ENCODE measurements at places on chromosomes 16 and 17.

GRCh38 chr16:88509749-88510069 is 56.6 kb downstream of the ZFPM1 start:
- DNase-seq, result no peak

- DNase-seq, result no peak
Observed at GRCh38 chr16:87584271-87584670, 18.0 kb upstream of the JPH3 start.

GRCh38 chr16:64975821-64976220 is 146.0 kb downstream of the CDH11 start:
- no peak for DNase-seq

DNA sequence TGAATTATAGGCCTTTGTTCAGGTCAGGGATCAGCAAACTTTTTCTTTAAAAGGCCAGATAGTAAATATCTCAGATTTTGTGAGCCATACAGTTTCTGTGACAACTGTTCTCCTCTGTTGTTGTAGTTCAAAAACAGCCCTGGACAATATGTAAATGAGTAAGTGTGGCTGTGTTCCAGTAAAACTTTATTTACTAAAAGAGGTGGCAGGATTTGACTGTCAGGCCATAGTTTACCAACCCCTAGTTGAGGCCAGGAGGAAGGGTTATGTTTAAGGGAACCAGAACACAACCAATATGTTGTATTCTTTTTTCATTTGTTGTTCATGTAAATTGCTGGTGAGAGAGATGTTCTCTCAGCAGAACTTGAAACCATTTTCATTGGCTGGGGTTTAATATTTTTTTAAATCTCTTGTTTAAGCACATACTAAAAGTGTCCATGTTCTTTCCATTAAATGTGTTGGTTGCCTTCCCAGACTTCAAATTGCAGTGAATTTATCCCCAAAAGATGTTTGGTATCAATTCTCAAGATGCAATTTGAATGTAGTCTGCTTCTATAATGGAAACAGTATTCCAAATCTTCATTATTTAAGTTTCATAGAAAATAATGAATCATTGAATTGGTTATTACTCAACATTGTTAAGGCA is 260.3 kb downstream of the FTO start:
- DNase-seq, result no peak

DNA sequence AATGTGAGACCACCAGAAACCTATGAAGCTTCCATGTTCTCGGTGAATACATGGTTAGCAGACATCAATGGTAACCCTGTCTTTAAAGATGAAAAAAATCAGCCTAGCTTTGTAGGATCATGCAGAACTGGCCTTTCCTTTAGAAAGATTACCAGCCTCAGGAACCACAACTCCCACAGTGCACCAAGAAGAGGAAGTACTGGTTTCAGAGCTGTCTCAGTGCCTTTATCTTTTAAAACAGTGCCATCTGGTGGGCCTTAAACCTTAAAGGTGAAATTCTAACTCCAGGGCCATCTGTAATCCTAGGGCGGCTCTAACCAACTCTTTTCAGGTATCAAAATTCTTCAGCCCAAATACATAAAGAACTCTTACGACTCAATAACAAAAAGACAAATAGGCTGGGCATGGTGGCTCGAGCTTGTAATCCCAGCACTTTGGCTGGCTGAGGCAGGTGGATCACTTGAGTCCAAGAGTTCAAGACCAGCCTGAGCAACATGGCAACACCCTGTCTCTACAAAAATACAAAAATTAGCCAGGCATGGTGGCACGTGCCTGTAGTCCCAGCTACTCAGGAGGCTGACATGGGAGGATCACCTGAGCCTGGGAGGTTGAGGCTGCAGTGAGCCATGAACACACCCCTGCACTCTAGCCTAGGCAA is 5.4 kb downstream of the ATPAF2 start:
- DNase-seq, result peak; percentile 18

DNA sequence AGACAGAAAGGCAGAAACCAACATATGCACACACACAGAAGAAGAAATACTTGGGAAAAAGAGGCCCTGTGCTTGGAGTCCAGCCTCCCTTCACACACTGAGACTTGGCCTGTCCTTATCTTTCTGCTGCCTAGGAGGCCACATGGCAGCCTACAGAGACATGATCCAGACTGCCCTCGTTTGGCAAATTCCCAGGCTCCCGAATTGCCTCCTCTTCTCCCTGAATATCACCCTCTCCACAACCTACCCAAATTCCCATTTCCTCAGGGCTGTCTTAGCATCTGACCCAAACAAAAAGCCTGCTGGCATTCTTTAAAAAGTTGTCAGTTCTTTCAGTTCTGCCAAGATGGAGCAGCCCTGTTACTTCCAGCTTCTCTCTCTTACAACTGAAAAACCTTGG is 59.8 kb downstream of the DNAH17 start:
- no peak for DNase-seq

- no peak for DNase-seq
Observed at GRCh38 chr16:84379008-84379708, 10.8 kb downstream of the ATP2C2 start.

DNA sequence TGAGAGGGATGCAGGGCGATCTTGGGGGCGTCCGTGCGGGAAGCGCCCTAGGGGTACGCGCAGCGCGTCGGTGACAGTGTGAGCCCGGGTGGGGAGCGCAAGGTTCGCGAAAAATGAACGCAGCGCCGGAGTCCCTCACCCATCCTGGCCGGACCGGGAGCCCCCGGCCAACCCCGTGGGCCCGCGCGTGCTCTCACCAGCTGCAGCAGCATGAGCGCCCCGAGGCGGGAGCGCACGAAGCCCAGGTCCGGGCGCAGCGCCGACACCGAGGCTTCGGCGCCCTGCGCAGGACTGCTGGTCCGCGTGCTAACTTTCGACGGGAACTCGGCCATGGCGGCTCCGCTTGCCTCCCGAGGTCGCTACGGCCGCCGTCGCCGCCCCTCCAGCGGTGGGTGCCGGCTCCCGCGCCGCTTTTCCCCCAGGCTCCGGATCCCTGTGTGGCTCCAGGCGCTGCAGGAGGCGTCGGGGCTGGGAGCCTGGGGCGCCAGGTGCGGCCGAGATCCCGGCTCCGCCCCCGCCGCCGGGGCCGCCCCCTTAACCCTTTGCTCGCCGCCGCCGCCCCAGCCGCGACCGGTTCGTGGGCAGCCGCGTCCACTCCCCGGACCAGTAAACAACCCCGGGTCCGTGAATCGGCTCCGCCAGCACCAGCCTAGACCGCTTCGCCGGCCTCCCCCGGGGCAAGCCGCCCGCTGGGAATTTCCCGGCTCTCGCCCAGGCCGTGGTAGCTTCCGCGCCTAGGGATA is at the start of gene PLLP:
Gene PLLP (minus strand): TSS at position 464 of the 743 bp plus-strand sequence. CDS start 132 bp downstream, at position 332.
- DNase-seq, result peak; percentile 19

DNA sequence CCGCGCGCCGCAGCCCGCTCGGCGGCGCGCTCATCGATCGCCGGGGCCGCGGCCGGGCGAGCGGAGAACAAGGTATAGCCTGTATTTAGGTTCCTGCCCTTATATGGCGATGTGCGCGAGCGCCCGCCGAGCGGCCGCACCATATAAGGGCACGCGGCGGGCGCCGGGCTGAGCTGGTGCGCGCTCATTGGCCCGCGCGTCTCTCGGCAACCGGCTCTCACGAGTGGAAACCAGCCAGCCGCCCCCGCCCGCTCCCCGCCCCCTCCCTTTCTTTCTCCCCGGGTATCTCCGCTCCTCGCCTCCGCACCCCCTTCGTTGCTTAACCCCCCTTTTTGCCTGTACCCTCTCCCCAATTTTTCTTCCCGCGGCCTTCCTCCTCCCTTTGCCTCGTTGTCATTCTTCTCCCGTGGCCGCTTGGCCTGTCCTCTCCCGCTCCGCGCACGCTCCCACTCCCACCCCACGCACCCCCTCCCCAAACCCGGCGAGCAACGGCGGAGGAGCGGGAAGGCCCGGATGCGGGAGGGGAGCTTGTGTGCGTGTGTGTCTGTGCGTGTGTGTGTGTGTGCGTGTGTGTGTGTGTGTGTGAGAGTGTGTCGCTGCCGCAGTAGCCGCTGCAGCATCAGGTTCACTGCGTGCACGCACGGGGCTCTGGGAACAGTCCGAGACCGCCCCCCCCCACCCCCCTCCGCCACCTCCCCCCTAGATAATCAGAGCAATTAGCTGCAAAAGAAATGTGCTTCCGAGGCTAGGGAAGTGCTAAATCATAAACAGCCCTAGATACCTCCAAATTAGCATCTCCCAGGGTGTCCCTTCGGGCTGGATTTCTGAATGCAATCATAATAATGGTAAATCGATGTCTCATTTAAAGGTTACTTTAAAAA is 13.5 kb upstream of the CBX8 start:
- DNase-seq, result peak; percentile 73

GRCh38 chr16:88344411-88345030 is 38.2 kb upstream of the ZNF469 start:
- DNase-seq, result no peak

DNA sequence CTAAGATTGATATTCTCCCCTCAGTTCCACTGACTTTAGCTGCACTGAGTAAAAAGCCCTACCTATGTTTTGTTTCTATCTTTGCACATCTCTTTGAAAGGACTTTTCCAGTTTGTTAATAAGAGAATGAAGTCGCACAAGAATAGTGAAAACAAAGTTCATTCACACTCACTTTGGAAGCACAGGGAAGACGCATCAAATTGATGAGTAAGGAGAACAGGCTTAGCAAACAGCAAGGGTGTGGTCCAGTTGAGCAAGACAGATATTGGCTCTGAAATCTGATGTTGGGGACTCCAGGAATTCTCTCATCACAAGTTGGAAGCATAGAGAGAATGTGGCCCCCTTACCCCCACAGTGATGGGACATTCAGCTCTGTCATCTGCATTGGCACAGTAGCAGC is 221.3 kb downstream of the CDH11 start:
- no peak for DNase-seq

GRCh38 chr17:17722906-17723353 is 41.7 kb downstream of the RAI1 start:
- no peak for DNase-seq

GRCh38 chr17:38980490-38981217 is 13.5 kb upstream of the FBXO47 start:
- DNase-seq, result no peak

DNA sequence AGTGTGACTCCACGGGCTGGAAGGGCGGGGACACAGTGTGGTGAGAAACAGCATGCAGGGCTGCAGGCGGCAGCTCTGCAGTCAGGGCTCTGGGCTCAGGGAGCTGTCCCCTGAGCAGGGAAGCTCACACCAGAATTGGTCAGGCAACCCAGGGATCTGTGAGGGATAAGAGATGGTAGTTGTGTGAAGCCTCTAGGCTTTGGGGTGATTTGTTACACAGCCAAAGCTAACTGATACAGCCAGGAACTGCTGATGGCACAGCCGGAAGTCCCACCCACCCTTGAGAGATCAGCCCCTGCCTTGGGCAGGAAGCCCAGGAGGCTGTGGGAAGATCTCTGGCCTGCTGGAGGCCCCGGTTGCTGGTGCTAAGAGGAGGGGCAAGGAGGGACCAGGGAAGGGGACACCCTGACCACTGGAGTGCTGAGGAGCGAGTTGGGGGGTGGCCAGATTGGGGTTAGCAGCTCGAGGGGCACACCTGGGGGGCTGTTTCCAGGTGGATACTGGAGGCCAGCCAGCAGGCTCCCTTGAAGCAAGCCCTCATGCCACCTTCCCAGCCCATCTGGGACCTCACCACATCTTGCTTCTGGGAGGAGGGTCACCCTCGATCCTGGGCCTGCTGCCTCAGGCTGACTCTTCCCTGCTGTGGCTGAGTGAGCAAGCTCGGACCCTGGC is 25.2 kb downstream of the NPTX1 start:
- DNase-seq, result no peak

- no peak for DNase-seq
Observed at GRCh38 chr17:31544186-31544585, 152.7 kb downstream of the RAB11FIP4 start.

DNA sequence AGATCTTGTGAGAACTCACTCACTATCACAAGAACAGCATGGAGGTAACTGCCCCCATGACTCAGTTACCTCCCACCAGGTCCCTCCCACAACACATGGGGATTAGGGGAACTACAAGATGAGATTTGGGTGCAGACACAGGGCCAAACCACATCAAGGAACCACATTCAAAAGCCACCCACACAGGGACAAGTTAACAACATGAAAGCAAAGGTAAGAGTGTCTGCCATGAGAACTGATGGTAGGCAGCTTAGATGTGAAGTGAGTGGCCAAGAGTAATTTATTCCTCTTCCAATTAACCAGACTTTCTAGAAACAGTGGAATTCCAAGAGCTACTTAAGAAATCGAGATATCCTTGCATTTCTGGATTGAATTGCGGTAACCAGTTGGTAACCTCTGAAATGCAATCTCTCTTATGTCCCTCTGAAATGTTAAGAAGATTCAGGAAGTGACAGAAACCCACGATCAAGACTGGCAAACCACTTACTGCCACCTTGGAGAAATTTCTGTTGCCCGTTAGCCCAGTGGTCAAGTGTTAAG is 167.4 kb upstream of the CACNG5 start:
- DNase-seq, result peak; percentile 24

DNA sequence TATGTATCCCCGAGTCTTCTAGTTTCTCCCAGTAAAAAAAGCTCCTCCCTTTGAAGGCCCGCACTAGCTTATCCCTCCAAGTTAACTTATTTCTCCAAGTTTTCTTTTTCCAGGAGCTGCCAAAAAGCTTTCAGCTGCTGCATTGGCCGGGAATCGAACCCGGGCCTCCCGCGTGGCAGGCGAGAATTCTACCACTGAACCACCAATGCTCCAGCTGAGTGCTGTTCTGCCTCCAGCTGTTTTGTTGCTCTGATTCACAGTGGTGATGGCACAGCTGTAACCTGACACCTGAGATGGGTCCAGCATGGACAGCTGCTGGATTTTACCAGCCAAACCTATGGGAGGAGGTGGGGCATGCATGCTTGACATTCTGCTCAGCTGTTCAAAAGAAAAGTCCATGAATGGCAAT is 22.1 kb downstream of the VAC14 start:
- DNase-seq, result no peak

GRCh38 chr16:47511882-47512281 is 50.8 kb downstream of the PHKB start:
- no peak for DNase-seq

DNA sequence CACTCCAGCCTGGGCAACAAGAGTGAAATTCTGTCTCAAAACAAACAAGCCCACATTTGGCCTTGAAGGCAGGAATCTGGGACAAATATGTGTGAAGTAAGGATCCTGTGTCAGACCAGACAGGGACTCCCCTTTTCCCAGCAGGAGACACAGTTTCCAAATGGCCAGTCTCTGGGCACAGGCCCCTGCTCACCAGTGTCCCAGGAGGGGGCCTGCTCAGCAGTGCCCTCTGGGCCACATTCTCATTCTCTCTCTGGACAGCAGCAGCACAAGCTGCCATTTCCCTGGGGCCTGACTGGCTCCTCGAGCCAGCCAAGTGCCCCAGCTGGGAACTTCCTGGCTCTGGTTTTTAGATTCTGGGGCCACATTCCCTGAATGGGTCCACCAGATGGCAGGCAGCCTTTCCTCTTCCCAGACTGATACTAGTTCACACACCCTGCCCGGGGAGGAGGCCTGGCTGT is 11.7 kb upstream of the MNT start:
- DNase-seq, result no peak
